ENCODE measurements at places on chromosomes 3 and 15.

DNA sequence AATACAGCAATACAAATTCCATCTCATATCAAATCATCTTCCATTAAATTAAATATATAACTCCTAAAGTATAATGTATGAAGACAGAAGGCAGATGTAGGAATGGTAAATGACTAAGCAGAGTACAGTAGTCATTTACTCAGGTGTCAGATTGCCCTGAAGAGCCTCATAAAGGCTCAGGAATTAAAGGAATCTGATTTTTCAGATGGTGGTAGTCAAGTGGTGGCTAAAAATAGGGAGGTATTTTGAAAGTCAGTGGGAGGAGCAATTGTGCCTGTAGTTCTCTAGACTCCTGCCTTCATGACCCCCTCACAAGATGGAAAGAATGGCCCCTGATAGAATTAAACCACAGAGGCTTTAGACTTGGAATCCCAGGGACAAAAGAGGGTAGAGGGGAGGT is 142.7 kb upstream of the SYNPR start:
- H3K4me1 ChIP-seq: no peaks in the 10 kb centered on the region
- no peaks in the 10 kb centered on the region for H3K36me3 ChIP-seq
- DNase-seq: no peak
- no peak overlapping the region for H3K4me3 ChIP-seq

DNA sequence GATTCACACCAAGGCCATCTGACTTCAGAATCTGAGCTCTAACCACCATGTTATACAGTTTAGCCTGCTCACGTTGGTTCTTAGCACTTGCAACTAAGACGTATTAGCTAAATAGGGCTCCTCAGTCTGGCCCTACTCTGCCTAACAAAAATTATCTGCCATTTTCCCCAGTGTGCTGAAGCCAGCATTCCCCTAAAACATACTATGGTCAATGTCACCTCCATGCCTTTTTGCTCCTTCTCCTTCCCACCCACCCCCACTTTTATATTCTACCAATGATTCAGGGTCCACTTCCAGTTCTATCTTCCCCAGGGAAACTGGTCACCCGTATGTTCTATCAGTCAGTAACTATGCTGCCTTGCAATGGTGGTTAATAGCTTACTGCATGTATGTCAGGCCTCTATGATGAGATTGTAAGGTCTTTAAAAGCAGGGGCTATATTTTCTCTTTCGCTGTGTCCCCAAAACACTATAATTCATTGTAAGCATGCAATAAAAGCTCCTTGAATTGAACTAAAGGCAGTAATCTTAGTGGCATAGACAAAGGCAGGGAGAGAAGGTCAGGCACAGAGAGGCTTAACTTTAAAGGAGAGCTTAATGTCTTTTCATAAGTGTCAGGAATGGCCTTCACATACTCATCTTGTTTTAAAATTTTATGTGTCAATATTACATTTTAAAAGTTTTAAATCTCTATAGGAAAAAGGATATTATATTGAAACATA is 23.3 kb downstream of the POPDC2 start:
- peaks cover 4% of the 10 kb centered on the region for H3K4me1 ChIP-seq
- DNase-seq: no peak
- H3K36me3 ChIP-seq: peaks cover 3% of the 10 kb centered on the region
- H3K27ac ChIP-seq: no peak overlapping the region

DNA sequence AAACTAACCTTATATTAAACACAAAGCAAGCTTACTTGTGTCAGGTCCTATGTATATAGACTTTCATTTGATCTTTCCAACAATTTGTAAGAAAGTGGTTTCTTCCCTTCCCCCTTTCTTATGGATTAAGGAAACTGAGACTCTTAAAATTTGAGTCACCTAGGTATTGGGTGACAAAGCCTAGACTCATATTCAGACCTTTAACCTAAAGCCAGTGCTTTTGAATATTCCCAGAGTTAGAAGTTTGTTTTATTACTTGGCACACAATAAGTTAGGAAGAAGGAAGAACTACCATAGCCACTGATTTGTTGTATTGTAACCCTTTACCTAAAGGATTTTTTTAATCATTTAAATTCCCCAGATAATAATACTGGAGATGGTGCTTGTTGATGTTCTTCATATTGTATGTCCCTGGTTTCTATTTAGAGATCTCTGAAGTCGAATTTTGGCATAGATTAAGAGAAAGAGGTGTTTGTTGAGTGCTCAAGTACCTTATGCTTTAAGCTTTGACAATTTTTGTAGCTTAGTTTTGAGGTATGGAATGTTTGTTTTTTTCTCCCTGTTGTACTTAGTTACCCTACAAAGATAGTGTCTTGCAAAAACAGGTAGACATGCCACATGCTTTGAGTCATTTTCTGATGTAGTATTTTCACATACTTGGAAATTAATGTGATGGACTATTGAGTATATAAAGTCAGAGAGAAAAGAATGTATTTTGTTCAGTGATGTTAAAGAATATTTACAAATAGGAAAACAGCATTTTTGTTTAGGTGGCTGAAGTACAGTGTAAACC is 11.2 kb downstream of the TSC22D2 start:
- no peaks in the 10 kb centered on the region for H3K27me3 ChIP-seq
- H3K4me1 ChIP-seq: peaks cover 23% of the 10 kb centered on the region
- H3K27ac ChIP-seq: no peak overlapping the region
- H3K4me3 ChIP-seq: no peak overlapping the region

DNA sequence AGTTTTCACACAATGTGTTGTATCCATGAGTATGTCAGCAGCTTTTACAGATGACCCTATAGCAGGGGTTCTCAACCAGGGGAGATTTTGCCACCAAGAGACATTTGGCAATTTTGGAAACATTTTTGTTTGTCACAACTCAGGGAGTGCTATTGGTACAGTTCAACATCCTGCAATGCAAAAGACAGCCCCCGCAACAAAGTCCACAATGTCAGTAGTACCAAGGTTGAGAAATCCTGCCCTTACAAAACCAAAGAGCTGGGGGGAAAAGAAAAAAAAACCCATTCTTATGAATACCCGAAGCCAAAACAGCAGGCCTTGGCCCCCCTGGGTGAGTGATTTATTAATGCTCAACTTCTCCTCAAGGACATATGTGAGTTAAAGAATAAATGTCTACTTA is 99.1 kb downstream of the LARS2 start:
- H3K27me3 ChIP-seq: no peaks in the 10 kb centered on the region
- no peaks in the 10 kb centered on the region for H3K4me1 ChIP-seq
- no peak for DNase-seq
- no peak overlapping the region for H3K27ac ChIP-seq
- H3K4me3 ChIP-seq: no peak overlapping the region

DNA sequence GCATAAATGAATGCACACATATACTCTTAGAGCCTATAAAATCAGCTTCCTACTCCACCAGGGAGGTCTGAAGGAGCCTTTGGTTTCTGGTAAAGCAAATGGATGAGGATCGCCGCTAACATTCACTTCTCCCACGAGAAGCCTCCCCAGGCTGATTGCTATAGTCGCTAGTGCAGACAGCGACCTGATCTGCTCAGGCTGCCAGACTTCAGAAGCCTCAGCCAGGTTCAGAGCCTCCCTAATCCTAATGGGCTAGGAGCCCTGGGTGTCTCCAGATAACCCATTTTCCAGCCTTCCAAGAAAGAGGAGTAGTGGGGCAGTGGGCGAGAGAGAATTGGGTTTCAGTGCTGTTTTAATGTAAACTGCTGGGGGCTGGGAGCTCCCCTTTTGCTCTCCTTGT is 35.4 kb downstream of the TPM1 start:
- no peak overlapping the region for H3K27ac ChIP-seq
- H3K36me3 ChIP-seq: no peaks in the 10 kb centered on the region
- H3K4me1 ChIP-seq: no peaks in the 10 kb centered on the region
- H3K27me3 ChIP-seq: peaks cover 14% of the 10 kb centered on the region

- H3K36me3 ChIP-seq: no peaks in the 10 kb centered on the region
- no peak for DNase-seq
- no peaks in the 10 kb centered on the region for H3K4me1 ChIP-seq
- H3K27me3 ChIP-seq: no peaks in the 10 kb centered on the region
Observed at GRCh38 chr3:177563243-177563780, 366.0 kb upstream of the TBL1XR1 start.

GRCh38 chr15:69415381-69415780 is 1.2 kb downstream of the KIF23 start:
- no peaks in the 10 kb centered on the region for H3K36me3 ChIP-seq
- H3K27me3 ChIP-seq: no peaks in the 10 kb centered on the region
- no peak for DNase-seq
- peaks cover 12% of the 10 kb centered on the region for H3K4me1 ChIP-seq
- H3K27ac ChIP-seq: no peak overlapping the region

DNA sequence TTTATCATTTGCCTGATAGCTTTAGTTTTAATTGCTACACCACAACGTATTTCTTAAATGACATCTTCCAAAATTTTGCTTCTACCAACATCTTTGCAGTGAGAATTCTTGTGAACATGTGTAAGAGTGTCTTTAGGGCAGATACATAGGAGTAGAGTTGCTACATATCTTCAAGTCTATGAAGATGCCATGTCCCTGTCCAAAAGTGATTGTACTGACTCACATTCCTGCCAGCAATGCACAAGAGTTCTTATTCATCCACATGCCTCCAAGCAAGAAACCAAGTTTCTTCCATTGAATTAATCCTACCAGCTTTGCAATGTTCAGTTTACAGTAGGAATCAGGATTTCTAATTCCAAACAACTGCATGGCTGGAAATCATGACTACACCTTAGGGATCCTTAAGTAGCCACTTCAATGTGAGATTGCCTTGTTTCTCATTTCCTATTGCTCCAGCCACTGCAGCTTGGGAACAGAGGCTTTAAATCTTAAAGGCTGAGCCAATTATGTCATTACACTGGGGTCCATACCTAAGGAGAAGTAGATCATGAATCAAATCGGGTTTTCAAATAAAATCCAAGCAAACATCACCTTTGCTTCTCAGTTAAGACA is 44.5 kb downstream of the BCL2L10 start:
- H3K4me3 ChIP-seq: no peak overlapping the region
- DNase-seq: no peak
- no peak overlapping the region for H3K27ac ChIP-seq
- H3K27me3 ChIP-seq: no peaks in the 10 kb centered on the region
- H3K36me3 ChIP-seq: peaks cover 8% of the 10 kb centered on the region
- no peaks in the 10 kb centered on the region for H3K4me1 ChIP-seq

- no peaks in the 10 kb centered on the region for H3K36me3 ChIP-seq
- no peak overlapping the region for H3K27ac ChIP-seq
- H3K4me3 ChIP-seq: no peak overlapping the region
- no peak for DNase-seq
Observed at GRCh38 chr3:188936597-188937107, 235.1 kb upstream of the TPRG1 start.

All from T-cell (primary cell).